ENCODE measurements at places on chromosomes 12 and 14. TPM values are rescaled to one million over a fixed set of nuclear protein-coding genes. Genes with fewer than 3 reads are reported as not detected.
A peak's percentile ranks its signal among the peaks of the same experiment; 100 is the strongest.

DNA sequence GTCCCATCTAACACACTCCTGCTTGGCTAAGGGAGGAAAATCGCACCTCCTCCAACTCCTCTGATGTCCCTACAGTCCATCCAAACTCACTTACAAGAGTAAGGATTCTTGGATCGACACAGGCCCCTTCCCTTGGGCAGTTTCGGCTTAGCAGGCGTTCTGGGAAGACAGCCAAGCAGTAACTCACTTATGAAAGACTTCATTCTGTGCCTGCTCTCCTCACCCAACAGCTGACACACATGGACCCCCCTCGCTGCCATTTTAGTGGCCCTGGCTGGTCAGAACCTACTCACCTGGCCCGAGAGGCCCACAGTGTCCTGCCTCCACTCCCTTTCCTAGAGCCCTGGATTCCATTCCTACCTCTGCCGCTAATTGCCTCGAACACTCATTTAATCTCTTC lies 52.3 kb upstream of the BCL2L14 start:
- no peaks in the 10 kb centered on the region for H3K36me3 ChIP-seq
- H3K27ac ChIP-seq: no peak overlapping the region
- H3K4me1 ChIP-seq: peaks cover 35% of the 10 kb centered on the region
- no peaks in the 10 kb centered on the region for H3K27me3 ChIP-seq
- DNase-seq: peak; percentile 71
- H3K4me3 ChIP-seq: no peak overlapping the region

GRCh38 chr12:52311285-52311648 lies 9.9 kb downstream of the KRT83 start:
- H3K27ac ChIP-seq: peak overlapping the region; percentile 72
- peaks cover 53% of the 10 kb centered on the region for H3K4me1 ChIP-seq
- peaks cover 53% of the 10 kb centered on the region for H3K27me3 ChIP-seq
- no peaks in the 10 kb centered on the region for H3K36me3 ChIP-seq
- DNase-seq: peak; percentile 49

GRCh38 chr12:1632702-1633101 lies 3.7 kb downstream of the WNT5B start:
- no peak overlapping the region for H3K4me3 ChIP-seq
- peaks cover 22% of the 10 kb centered on the region for H3K27me3 ChIP-seq
- no peak for DNase-seq
- H3K27ac ChIP-seq: no peak overlapping the region
- H3K4me1 ChIP-seq: peaks cover 32% of the 10 kb centered on the region

DNA sequence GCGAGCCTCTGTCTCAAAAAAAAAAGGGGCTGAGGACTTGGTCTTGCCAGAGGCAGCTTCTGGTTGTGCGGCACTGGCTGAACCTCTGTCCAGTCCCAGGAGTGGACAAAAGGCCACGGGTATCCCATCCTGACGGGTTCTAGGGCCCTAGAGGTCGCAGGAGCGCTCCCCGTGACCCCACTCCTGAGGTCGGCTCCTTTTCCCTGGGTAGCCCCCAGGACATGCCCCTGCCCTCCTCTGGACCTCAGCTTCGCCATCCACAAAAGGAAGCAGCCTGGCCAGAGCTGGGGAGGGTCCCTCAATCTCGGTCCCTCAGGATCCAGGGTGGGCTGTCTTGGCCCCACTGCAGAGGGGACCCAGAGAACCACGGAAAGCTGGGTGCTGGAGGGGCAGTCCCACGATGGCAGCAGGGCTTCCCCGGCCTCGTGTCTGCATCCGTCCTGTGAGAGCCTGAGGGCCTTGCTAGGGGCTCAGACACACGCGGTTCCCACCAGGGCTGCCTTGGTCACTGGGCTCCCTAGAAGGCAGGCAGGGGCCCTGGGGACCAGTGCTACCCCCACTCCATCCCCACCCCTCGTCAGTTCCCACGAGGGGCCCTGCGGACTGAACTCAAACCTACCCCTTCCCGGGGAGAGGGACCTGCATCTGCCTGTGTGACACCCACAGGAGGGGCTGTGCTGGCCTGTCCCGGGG lies 31.1 kb downstream of the ASCL4 start:
- no peaks in the 10 kb centered on the region for H3K27me3 ChIP-seq
- H3K4me1 ChIP-seq: no peaks in the 10 kb centered on the region
- no peak overlapping the region for H3K27ac ChIP-seq
- DNase-seq: no peak
- H3K4me3 ChIP-seq: no peak overlapping the region

- H3K4me1 ChIP-seq: peaks cover 7% of the 10 kb centered on the region
- peak; percentile 78 for DNase-seq
- no peaks in the 10 kb centered on the region for H3K36me3 ChIP-seq
- no peak overlapping the region for H3K4me3 ChIP-seq
- peak overlapping the region; percentile 31 for H3K27ac ChIP-seq
- no peaks in the 10 kb centered on the region for H3K27me3 ChIP-seq
These were observed 88.3 kb upstream of the MDM1 start for GRCh38 chr12:68420225-68421010.

DNA sequence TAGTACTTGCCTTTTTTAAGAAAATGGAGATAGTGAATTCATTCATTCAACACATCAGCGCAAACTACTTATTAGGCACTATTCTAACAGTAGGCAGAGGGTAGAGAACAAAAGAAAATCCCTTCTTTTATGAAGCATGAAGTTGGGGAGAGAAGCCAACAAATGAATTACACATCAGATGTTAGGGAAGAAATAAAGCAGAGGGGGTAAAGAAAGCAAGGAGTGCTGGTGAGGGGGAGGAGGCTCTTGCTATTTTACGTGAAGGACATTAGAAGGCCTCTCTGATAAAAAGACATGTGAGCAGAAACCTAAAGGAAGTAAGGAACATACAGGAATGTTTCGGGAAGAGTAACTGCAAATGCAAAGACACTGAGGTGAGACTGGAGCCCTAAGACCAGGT lies 22.2 kb downstream of the TFCP2 start:
- H3K27ac ChIP-seq: no peak overlapping the region
- no peaks in the 10 kb centered on the region for H3K27me3 ChIP-seq
- H3K4me3 ChIP-seq: no peak overlapping the region
- H3K36me3 ChIP-seq: no peaks in the 10 kb centered on the region
- no peaks in the 10 kb centered on the region for H3K4me1 ChIP-seq

- no peaks in the 10 kb centered on the region for H3K36me3 ChIP-seq
- H3K4me3 ChIP-seq: no peak overlapping the region
- H3K27ac ChIP-seq: no peak overlapping the region
- no peaks in the 10 kb centered on the region for H3K27me3 ChIP-seq
These were observed 168.2 kb upstream of the SSTR1 start for GRCh38 chr14:38039496-38039895.

DNA sequence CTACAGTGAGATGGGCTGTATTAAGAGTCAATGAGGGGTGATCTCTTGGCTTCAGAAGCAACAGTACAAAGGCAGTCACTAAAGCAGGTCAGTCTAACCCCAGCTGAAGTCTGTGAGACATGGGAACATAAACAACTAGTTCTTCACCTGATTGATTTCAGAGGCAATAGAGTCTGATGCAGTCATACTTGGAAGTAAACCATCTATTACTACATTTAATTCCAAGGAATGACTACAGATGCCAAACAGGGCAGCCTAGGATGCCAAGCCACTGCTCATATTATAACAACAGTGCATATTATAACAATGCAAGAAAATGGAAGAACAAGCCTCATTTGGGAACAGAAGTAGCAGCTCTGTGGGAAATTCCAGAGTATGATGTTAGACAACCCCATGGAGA lies 35.8 kb downstream of the GRIN2B start:
- no peaks in the 10 kb centered on the region for H3K36me3 ChIP-seq
- no peaks in the 10 kb centered on the region for H3K27me3 ChIP-seq
- DNase-seq: no peak
- H3K4me3 ChIP-seq: no peak overlapping the region

- peaks cover 13% of the 10 kb centered on the region for H3K4me1 ChIP-seq
- no peak for DNase-seq
- H3K27ac ChIP-seq: no peak overlapping the region
- peaks cover 2% of the 10 kb centered on the region for H3K27me3 ChIP-seq
- no peaks in the 10 kb centered on the region for H3K36me3 ChIP-seq
These were observed 157.9 kb upstream of the FKBP4 start for GRCh38 chr12:2636741-2637340.

DNA sequence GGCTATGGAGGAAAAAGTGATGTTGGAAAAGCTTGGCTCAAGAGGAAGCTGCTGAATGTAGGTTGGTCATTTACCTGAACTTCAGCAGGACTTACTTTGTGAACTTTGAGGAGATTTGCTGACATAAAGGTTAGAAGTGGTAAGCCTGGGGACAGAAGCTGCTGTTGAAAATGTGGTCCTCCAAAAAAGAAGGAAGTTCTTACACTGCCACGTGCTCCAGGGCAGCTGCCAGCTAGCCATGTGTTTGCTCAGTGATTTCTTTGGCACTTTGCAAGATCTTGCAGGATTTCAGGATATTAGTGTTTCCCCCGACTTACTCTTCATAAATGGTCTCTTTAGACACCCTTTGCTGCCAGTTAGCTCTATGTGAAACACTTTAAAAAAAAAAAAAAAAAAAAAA lies 14.8 kb upstream of the DYRK2 start:
- H3K4me3 ChIP-seq: no peak overlapping the region
- H3K4me1 ChIP-seq: peaks cover 3% of the 10 kb centered on the region
- H3K27me3 ChIP-seq: no peaks in the 10 kb centered on the region
- peak; percentile 73 for DNase-seq
- H3K36me3 ChIP-seq: no peaks in the 10 kb centered on the region

DNA sequence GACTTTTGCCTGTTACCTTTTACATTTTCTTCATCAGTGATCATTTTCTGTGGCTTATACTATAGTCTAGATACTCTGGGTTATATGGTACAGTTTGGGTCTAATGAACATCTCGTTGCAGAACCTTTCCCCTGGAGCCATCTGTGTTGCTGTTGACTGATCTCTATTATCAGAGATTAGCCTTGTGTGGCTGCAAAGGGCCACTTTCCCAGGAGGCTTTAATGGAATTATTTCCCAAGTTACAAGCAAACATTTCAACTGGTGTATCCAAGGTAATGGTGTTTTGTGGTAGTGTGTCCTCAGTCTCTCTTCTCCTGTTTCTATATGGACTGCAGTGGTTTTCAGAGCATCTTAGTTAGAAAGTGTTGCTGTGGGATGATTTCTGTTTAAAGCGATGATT lies 25.9 kb downstream of the UTP20 start:
- no peak overlapping the region for H3K4me3 ChIP-seq
- peaks cover 43% of the 10 kb centered on the region for H3K36me3 ChIP-seq
- H3K27ac ChIP-seq: no peak overlapping the region
- H3K27me3 ChIP-seq: no peaks in the 10 kb centered on the region
- no peaks in the 10 kb centered on the region for H3K4me1 ChIP-seq

DNA sequence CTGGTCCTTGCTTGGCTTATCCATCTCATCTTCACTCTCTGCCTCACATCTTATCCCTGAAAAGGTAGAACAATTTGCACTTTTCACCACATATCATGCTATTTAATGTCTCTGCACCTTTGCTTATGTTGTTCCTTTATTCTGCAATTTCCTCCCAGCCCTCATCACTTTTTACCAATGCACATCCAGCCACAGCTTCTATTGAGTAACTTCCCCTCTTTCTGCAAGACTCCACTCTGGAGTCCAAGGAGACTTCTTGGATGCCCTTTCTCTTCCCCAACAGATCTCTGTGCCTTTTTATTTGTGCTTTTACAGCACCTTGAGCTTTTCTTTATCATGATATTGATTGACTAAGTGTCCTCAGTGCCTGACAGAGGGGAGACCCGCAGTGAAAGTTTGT lies 797.1 kb downstream of the VRK1 start:
- H3K27ac ChIP-seq: no peak overlapping the region
- no peaks in the 10 kb centered on the region for H3K36me3 ChIP-seq
- H3K4me1 ChIP-seq: no peaks in the 10 kb centered on the region
- no peak for DNase-seq
- H3K4me3 ChIP-seq: no peak overlapping the region

- H3K27ac ChIP-seq: no peak overlapping the region
- peaks cover 27% of the 10 kb centered on the region for H3K4me1 ChIP-seq
- H3K4me3 ChIP-seq: no peak overlapping the region
- no peak for DNase-seq
These were observed 77.1 kb upstream of the DICER1 start for GRCh38 chr14:95234426-95234825.

DNA sequence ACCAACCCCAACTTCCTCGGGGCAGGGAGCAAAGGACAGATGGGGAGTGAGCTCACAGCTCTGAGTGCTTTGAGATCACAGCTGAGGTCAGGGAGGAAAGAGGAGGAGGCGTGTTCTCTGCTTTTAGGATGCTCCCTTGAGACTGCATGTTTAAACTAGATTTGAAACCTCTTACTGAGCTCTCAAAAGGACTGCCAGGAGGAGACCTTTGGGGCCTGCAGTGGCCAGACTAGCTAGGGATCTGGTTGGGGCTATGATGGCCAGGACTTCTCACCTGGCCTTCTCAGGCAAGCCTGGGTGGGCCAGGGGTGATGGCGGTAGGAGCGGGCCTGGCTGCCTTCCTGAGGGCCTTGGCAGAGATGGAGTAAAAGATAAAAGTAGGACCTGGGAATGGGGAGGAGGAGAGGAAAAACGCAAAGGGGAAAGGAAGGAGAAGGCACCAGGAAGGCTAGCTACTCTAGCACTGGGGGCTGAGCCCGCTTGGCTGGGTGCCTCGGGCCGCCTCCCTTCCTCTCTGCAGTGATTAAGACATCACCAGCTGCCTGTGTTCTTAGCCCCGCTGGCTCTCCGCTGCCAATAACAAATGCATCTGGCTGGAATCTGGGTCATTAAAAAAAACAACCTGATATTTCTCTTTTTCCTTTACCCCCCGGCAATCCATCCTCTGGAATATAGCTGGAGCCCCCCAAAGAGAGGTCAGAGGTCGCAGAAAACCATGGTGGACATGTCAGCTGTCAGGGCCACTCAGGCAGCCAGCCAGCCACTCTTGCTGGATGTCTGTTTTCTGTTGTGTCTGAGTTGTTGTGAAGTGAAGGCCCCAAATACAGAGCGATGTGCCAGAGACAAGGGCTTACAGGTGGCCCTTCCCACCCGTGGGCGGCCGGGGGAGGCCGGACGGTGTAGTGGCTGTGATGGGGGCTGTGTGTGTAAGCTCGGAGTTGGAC lies 141.3 kb downstream of the TSPAN9 start:
- H3K36me3 ChIP-seq: peaks cover 35% of the 10 kb centered on the region
- H3K27me3 ChIP-seq: no peaks in the 10 kb centered on the region
- no peak overlapping the region for H3K4me3 ChIP-seq
- peaks cover 43% of the 10 kb centered on the region for H3K4me1 ChIP-seq

DNA sequence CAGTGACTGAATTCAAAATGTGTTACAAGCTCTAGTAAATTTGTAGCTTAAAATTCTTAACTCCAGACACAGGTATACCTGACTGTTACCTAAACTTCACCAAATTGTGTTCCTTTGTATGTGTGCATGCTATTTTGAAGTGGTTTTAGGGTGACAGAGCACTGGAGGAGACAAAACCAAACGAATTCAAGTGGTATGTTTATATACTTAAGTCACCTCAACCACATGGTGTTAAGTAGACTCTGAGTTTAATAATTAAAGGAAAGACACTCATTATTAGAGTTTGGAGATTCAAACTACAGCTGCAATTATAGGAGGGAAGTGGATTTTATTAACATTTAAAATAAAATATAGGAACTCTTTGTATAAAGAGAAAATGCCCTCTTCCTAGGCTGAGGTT lies 84.3 kb downstream of the PLCZ1 start:
- no peak for DNase-seq
- no peaks in the 10 kb centered on the region for H3K27me3 ChIP-seq
- no peak overlapping the region for H3K4me3 ChIP-seq
- no peaks in the 10 kb centered on the region for H3K4me1 ChIP-seq
- H3K27ac ChIP-seq: no peak overlapping the region
- no peaks in the 10 kb centered on the region for H3K36me3 ChIP-seq

TMEM52B gene
- not detected for total RNA-seq

EXOC3L4 gene
- total RNA-seq: 0.75 TPM

TMEM30B gene
- total RNA-seq: 3.2 TPM

KLRC4 gene
- 0.13 TPM for total RNA-seq

GPHN gene
- total RNA-seq: 15.9 TPM

B4GALNT1 gene
- total RNA-seq: 1.4 TPM

ARHGEF25 gene
- 32.3 TPM for total RNA-seq

PEX5 gene
- 26.0 TPM for total RNA-seq

BDKRB1 gene
- total RNA-seq: 0.53 TPM
